Stimulated activated CD8-positive, alpha-beta memory T cell treated with anti-CD3 and anti-CD28 coated beads, Interleukin-15, amount 100 ng/mL, for 24 hours (primary cell): ENCODE measurements at places on chromosomes 7 and 10.

GRCh38 chr10:43667317-43667731 is 18.6 kb upstream of the ZNF32 start:
- no peak for DNase-seq

GRCh38 chr7:96380111-96380512 is 58.2 kb upstream of the SLC25A13 start:
- no peak for DNase-seq

- no peak for DNase-seq
Observed at GRCh38 chr10:75102830-75103673, 8.4 kb upstream of the SAMD8 start.

DNA sequence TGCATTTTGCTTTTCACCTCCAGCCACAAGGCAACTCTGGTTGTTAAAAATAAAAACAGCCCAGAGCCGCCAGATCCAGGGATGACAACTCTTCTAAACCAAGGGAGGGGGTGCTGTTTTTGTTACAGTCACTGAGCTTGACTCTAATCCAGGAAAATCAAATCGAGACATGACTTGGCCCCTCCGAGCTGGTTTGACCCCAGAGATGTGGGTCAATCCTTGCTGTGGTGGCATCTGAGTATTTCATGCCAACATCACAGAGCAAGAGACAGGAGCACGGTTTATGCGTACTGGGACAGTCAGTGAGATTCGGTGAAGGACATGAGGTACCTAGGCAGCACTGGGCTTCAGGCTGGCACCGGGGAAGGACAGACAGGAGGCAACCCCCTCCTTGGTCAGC is 88.8 kb upstream of the ZMIZ1 start:
- no peak for DNase-seq

DNA sequence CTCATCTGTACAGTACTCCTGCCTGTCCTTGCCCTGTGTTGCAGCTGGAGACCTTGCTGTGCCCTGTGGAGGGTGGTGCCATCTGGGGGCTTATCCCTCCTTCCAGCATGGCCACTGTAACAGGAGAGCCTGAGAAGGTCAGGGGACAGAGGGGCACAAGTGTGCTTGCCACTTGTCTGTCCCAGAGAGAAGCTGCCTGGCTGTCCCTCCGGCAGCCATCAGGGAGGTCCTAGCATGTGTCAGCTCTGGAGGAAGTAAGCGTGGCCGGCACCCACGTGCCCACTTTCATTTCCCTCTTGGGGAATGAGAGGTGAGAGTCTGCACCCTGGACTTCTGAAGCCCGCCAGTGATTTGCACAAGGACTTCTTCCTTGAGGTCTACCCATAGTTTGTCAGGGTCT is 97.0 kb upstream of the PPIF start:
- DNase-seq, result no peak

- no peak for DNase-seq
Observed at GRCh38 chr10:89301721-89302445, at the start of gene IFIT2. Gene IFIT2 (plus strand): TSS chr10:89302046. CDS start chr10:89302124, 78 bp downstream.

- no peak for DNase-seq
Observed at GRCh38 chr7:29254591-29254990, 60.0 kb downstream of the CHN2 start.

GRCh38 chr10:117259279-117259678 is 18.4 kb downstream of the SLC18A2 start:
- no peak for DNase-seq

DNA sequence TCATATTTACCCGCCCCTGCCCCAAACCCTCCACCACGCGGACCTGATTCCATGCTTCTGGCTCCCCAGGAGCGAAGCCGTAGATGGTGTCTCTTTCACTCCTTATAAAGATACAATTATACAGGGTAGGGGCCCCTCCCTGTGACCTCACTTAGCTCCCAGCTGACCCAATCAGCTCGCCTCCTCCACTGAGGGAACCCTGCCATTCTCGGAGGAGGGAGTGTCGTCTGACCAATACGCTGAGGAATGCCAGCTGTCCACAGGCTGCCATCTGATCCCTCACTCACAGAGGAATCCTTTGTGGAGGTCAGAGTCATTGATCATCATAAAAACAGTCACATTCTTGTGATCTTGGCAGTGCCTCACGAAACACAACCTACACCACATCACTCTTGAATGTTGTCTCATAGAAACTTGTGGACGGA is 67.5 kb upstream of the INSIG1 start:
- no peak for DNase-seq

- DNase-seq, result no peak
Observed at GRCh38 chr10:63027531-63027930, 105.6 kb upstream of the NRBF2 start.

GRCh38 chr7:92460109-92460508 is 12.8 kb downstream of the GATAD1 start:
- no peak for DNase-seq

GRCh38 chr10:128576943-128577670 is 450.9 kb upstream of the MKI67 start:
- no peak for DNase-seq

DNA sequence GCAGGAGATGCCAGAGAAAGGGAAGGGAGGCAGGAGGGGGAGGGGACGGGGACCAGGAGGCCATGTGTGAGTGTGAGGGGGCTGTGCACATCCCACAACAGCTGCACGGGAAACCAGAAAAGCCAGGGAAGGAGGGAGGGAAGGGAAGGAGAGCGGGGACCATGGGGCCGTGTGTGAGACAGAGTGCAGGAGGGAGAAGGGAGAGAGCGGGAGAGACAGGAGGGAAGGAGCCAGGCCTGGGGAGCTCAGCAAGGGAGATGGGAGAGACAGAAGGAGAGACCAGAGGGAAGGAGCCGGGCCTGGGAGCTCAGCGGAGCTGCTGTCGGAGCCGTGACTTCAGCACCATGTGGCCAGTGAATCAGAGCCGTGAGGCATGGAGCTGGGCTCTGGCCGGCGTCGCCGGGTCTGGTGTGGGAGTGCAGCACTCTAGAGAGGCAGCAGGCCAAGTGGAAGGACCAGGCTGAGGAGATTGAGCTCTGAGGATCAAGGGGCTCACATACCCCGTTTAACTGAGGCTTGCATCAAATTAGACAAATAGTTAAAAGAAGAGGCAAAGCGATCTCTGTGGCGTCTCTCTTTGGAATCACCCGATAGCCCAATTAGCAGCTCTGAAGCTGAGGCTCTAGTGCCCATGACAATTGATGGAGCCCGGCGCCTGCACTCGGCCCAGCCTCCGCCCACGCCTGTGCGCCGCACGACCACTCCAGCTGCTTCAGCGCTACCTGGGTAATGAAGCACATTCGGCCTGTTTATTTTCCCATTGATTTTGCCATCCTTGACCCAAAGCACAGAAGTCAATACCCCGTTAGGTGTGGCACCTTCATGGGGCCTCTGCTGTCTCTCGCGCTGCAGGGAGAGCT is 150.4 kb downstream of the MAD1L1 start:
- no peak for DNase-seq

- DNase-seq, result no peak
Observed at GRCh38 chr7:27923642-27923980, 183.6 kb downstream of the TAX1BP1 start.

DNA sequence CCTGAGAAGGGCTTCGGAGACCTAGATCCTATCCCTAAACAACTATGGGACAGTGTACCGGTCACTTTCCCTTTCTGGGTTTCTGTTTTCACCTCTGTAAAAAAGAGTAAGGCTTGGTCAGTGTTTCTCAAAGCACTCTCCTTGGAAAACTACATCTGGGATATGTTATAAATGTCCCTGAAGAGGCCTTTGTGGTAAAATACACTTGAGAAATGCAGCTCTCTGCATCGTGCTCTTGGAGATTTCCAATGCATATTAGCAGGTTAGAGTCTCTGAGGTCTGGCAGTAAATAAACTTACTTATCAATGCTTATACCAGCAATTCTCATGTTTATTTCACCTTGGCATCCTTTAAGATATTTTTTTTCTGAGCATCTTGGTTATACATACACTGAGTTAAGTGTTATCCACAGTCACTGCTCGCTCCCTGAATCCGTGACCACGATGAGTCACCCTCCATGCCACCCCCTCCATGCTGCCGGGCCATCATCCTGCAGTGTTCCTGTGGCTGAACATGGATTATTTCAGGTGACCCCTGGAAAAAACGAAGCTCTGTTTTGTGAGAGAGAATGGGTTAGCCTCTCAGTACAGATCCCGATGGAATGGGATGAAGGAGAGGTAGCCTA is 3.3 kb upstream of the TBXAS1 start:
- DNase-seq, result no peak

GRCh38 chr10:128152741-128153580 is 26.7 kb upstream of the MKI67 start:
- no peak for DNase-seq

DNA sequence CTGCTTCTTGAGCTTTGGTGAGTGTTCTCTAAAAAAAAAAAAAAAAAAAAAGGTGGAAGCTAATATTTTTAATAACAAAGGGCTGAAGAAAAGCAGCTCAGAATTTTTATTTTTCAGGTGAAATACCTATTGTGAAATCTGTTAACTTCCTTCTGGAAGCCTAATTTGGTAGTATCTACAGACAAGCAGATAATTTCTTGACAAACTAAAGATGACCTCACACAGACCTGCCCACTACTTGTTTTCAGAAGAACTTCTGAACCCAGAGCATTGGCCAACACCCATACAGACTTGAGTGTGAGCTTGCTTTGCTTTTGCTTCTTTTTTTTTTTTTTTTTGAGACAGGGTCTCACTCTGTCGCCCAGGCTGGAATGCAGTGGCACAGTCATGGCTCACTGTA is 31.2 kb downstream of the LRRC4 start:
- DNase-seq, result no peak

DNA sequence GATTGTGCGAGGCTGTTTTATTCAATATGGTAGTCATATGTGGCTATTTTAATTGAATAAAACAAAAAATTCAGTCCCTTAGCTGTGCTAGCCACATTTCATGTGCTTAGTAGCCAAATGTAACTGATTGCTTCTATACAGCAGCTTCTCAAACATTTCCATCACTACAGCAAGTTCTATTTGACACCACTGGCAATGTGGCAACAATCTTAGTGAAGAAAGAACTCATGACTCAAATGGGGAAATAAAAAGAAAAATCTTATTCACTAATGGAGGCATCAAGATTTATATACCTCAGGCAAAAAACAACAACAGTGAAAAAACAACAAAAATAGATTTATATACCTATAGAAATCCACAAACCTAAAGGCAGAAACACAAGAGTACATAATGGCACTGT is 17.9 kb downstream of the SEM1 start:
- no peak for DNase-seq

- no peak for DNase-seq
Observed at GRCh38 chr7:28095231-28095630, 85.4 kb downstream of the JAZF1 start.

DNA sequence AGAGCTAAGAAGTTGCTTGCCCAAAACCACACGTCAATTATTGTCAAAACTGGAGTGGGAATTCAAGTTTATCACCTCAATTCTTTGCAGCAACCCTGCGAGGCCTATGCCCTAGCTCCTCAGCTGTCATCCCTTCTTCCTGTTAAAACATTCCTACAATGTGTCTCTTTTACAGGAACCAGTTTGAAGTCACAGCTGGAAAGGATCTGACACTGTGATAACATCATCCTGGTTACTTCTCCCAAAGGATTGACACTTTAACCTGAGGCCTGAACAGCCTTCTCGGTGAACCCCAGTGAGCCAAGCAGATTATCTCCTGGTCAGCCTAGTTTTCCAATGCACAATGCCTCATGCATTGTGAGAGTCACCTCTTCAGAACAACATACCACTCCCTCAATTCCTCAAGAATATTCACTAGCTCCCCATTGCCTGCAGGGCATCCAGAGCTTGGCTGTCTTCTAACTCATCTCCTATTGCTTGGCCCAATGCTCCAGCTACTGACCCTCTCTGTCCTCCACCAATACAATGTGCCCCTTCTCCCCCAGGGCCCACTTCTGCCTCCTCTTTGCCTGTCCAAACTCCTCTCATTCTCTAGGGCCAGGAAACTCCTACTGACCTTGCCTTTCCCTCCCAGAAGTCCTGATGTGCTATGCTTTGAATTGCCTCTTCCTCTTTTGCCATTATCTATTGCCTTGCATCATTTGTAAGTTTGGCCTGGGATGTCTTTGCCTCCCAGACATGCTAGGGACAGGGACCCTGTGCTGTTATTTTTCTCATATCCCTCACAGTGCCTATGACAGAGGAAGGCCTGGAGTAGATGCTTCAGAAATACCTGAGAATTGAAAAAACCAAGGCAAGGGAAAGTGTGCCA is 10.4 kb upstream of the DLG5 start:
- no peak for DNase-seq

DNA sequence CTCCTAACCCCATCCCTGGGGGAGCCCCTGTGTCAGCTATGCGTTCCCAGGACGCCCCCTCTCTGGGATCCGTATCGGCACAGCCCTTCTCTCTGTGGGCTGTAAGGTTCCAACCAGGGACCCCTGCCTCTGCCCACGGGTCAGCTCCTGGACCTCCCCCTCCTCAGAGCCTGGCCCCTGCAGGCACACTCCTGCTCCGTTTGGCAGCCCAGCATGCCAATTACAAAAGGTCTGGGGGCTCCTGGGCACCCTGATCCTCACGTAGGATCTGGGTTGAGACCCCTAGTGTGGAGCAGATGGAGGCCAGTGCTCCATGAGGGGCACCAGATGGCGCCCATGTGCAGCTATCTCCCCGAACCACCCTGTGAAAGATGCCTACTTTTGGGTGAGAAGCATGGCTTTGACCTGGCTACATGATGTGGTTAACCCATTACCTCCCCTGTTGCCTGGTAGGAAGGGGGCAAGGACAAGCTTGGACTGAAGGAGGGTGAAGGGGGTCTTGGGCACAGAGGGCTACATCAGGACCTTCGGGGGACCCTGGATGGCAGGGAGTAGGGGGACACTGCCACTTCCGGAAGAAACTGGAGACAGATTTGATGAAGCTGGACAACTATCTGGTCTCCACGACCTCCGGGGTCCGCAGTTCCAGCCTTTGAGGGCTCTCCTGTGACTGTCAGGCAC is 9.0 kb downstream of the TACR2 start:
- DNase-seq, result no peak

DNA sequence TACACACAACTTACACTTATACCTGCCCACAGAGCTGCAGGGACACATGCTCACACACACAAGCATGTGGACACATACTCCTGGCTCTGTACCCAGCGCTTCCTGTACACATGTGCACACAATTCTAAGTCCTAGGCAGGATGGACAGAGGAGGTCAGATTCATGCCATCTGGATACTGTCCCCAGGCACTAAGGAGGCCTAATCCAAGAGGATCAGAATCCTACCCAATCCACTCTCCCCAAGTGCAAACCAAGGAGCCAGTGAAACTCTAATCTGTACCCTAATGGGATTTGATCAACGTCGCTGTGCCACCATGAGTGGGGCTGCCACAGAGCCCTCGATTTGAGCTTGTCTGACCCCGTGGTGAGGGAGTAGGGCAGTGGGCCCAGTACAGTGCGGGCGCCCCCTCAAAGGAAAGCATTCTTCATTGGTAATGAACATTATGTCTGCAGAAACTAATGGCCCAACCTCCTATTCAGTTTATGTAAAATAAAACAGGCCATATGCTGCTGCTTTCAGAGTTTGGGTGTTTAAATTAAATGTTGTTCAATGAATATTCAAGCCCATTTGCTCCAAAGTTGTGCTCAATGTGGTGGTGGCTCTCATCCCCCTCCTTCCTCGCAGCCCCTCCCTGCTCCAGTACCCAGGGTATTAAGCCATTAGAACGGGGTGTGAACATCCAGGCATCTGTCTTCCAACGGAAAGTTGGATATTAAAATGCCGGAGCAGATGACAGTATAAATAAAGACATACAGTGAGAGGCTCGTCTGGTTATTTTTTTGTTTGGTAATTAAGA is 26.4 kb downstream of the RPS24 start:
- DNase-seq, result no peak

- no peak for DNase-seq
Observed at GRCh38 chr10:104254493-104255310, at the start of gene GSTO1. Gene GSTO1 (plus strand): TSS chr10:104254892. CDS start chr10:104254929, 37 bp downstream.
